ENCODE measurements at places on chromosomes 1 and 21. TPM values are rescaled to one million over a fixed set of nuclear protein-coding genes. Genes with fewer than 3 reads are reported as not detected.

The TEX38 gene
- 0.55 TPM for total RNA-seq

- no peak for DNase-seq
These were observed 1.3 kb upstream of the IL19 start for GRCh38 chr1:206769304-206769731.

The UBE2U gene
- total RNA-seq = not detected

DNA sequence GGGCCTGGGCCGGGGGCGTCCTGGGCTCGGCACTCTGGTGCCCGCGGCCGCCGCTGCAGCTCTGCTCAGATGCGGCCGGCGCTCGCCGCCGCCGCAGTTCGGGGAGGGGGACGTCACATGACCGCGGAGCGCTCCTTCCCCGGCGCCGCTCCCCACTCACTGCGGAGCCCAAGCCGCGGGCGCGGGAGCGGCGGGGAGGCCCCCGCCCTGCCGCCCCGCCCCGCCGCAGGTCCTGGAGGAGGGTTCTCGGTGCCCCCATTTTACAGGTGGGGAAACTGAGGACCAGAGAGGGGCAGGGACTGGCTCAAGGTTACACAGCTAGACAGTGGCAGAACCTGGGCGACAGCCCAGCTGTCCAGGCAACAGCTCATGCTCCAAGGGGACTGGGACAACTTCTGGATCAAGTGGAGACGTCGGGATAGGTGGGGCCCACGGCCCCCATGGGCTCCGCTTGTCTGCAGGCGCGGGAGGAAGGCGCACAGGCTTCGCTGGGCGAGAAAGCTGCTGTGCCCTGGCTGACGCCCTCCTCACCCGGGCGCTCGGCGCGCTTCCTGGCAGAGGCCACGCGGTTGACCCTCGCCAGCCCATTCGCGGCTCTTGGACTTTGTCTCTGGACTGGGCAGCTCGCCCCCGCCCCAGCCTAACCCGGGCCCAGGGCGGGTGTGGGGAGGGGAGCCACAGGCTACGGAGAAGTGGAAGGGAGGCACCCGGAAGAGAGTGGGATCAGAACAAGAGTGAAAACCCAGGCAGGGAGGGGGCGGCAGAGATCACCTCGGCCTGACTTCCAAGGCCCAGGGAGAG lies at the start of gene RAP1GAP:
RAP1GAP (minus strand) TSS at position 100 of the 801 bp plus-strand sequence. CDS start 49,325 bp downstream, outside the sequence.
- DNase-seq = peak; percentile 82

DNA sequence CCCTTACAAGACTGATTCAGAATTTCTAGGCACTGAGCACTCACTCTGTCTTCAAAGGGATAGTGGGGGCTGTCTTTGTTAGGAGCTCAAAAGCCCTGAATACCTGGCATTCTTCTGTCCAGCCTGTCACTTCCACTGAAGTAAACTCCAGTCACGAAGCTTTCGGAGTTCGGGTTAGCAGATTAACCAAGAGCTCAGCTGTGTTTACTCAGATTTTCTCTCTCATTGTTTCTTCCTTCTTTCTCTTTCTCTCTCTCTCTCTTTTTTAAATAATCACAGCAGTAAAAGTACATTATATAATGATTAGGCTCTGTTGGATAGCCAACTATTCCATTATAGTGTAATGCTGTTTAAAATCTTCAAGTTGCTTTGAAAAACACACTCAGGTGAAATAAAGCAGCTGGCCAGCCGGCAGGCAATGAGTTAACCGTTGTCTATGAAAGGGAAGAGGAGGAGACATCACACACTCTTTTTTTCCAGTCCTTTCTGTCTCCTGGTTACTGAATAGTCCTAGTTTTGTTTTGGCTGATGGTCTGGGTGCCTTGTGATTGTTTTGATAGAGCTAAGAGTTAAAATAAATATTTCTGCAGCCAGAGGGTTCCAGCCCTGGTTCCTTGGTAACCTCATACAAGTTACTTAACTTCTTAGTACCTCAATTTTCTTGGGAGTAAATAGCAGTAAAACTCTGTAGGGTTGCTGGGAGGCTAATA lies 89.8 kb downstream of the ADSS2 start:
- DNase-seq = peak; percentile 74

- no peak for DNase-seq
These were observed 5.5 kb upstream of the CD244 start for GRCh38 chr1:160868141-160868540.

GRCh38 chr1:113042285-113043143 lies 30.5 kb upstream of the LRIG2 start:
- peak; percentile 98 for DNase-seq

GRCh38 chr1:41532206-41532975 lies 47.9 kb upstream of the EDN2 start:
- DNase-seq = no peak

GRCh38 chr1:175268720-175269119 lies 76.1 kb upstream of the KIAA0040 start:
- DNase-seq = peak; percentile 47
